ENCODE measurements at places on chromosomes 5 and 9.
A peak's percentile ranks its signal among the peaks of the same experiment; 100 is the strongest.

- H3K4me3 ChIP-seq: no peak overlapping the region
- no peak for DNase-seq
- H3K36me3 ChIP-seq: no peaks in the 10 kb centered on the region
- H3K27ac ChIP-seq: no peak overlapping the region
- H3K4me1 ChIP-seq: no peaks in the 10 kb centered on the region
These were observed 59.5 kb upstream of the CHSY3 start for GRCh38 chr5:129844764-129845163.

GRCh38 chr9:123656565-123656964, 273.4 kb downstream of the DENND1A start:
- H3K27me3 ChIP-seq: no peaks in the 10 kb centered on the region
- no peak overlapping the region for H3K4me3 ChIP-seq
- no peak for DNase-seq
- no peaks in the 10 kb centered on the region for H3K4me1 ChIP-seq

DNA sequence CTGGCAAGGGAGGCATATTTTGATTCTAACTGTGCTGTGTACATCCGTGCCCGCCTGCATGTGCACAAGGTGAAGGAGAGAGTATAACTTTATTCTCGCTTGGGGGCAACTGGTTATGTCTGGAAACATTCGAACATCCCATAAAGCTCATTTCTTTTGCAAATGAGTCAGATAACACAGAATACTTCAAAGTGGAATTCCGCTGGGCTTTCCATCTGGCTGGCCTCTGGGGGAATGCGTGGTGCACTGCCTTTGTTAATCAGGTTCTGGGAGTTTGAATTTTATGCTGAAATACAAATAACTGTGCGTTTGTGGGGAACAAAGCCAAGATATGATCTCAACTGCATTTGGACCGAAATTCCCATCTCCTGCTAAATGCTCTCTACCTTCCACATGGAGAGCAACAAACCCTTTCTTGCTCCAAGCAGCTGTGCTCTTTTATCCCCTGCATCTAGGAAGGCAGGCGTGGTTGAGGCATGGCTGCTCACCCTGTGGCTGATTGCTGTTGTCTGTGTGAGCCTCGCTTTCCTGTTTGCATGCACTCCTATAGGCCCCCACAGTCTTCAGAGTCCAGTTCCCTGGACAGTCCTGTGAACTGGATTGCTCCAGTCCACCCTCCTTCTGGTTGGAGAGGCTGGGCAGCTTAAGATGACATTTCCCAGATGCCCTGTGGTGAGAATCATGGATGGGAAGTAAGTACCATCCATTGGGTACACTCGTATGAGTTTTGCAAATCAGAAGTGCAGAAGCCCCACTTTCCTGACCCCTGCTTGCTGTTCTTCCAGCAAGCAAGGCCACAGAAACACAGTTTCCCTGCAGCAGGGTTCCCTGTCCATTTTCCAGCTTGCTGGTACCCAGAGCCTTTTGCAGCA, 82.9 kb upstream of the ALDH1B1 start:
- H3K27me3 ChIP-seq: no peaks in the 10 kb centered on the region
- no peak overlapping the region for H3K27ac ChIP-seq
- no peaks in the 10 kb centered on the region for H3K36me3 ChIP-seq

- no peaks in the 10 kb centered on the region for H3K36me3 ChIP-seq
- H3K4me1 ChIP-seq: peaks cover 8% of the 10 kb centered on the region
- H3K4me3 ChIP-seq: no peak overlapping the region
- H3K27me3 ChIP-seq: no peaks in the 10 kb centered on the region
- H3K27ac ChIP-seq: no peak overlapping the region
These were observed 30.4 kb downstream of the FAM163B start for GRCh38 chr9:133578524-133579441.

GRCh38 chr9:112332214-112332613, 1.2 kb downstream of the PTBP3 start:
- no peaks in the 10 kb centered on the region for H3K36me3 ChIP-seq
- no peak for DNase-seq
- no peaks in the 10 kb centered on the region for H3K27me3 ChIP-seq
- peak overlapping the region; percentile 99 for H3K27ac ChIP-seq

DNA sequence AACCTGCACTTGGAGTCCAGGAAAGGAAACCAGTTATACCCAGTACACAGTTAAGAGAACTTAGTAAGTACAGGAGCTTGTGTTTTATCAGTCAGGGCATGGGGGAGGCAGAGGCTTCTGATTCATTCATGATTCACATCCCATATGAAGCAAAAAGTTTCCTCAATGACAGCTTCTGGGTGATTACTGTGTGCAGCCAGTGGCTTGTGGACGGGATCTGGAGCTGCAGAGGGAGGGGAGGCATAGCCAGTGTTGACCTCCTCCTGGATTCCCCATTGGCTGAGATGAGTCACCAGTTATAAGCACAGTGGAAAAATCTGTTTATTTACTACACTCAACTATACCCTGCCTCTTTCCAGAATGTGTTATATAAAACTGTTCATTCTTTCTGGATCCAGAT, 17.7 kb downstream of the IL31RA start:
- no peak overlapping the region for H3K4me3 ChIP-seq
- no peak overlapping the region for H3K27ac ChIP-seq
- H3K36me3 ChIP-seq: no peaks in the 10 kb centered on the region
- H3K27me3 ChIP-seq: no peaks in the 10 kb centered on the region
- DNase-seq: peak; percentile 50

DNA sequence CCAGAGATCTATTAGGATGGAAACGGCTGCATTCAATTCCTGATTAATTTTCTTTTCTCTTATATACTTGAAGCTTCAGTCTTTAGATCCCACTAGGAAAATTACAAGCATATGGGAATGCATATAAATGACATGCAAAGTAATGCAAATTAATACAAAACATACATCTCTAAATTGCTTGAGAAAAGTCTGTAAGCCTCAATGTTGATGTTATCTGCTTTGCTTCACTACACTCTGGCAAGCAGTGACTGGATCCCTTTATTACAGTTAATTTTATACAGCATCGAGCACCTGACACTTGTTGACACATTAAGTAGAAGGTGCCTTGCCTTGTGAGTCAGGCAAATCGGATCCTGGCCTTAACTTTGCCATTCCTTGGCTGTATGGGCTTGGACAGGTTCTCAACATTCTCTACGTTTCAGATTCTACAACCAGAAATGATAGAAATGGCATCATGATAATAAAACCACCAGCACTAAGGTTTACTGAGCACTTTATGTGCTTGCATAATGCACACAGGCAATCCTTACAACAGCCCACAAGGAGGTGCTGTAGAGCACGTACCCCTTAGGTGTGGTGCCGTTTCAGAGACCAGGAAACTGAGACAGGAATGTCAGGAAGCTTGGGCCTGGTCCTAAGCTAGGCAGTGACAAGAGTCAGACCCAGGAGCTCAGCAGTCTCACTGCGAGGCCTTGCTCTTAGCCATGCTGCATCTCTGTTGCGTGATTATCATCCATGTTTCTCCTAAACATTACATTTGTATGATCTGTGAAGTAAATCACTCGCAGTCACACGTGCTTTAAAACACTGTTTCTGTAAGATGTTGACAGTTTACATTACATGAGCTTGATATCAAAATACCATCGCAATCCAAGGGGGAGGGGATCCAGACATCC, 2.7 kb downstream of the GCNT4 start:
- no peak overlapping the region for H3K4me3 ChIP-seq
- H3K27ac ChIP-seq: no peak overlapping the region
- DNase-seq: peak; percentile 51

GRCh38 chr5:4199049-4199841, 603.6 kb downstream of the IRX1 start:
- no peaks in the 10 kb centered on the region for H3K36me3 ChIP-seq
- H3K4me3 ChIP-seq: no peak overlapping the region
- DNase-seq: no peak
- no peak overlapping the region for H3K27ac ChIP-seq
- H3K27me3 ChIP-seq: no peaks in the 10 kb centered on the region
- H3K4me1 ChIP-seq: no peaks in the 10 kb centered on the region

DNA sequence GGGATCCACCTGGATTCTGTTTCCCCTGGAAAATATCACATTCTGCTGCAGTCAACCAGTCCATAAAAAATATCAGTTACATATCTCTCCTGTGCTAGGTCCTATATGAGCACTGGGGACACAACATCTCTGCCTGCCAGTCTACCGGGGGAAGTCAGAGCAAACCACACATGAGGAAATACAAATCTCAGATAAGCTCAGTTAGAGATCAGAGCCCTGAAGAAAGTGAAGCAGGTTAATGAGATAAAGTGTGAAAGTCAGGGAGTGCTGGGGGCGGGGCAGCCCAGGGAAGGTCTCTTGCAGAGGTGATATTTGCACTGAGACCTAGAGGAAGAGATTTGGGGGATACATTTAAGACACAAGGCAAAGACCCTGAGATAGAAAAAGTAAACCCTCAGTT, 67.8 kb upstream of the SLC1A1 start:
- no peak for DNase-seq
- H3K36me3 ChIP-seq: no peaks in the 10 kb centered on the region
- no peaks in the 10 kb centered on the region for H3K27me3 ChIP-seq

DNA sequence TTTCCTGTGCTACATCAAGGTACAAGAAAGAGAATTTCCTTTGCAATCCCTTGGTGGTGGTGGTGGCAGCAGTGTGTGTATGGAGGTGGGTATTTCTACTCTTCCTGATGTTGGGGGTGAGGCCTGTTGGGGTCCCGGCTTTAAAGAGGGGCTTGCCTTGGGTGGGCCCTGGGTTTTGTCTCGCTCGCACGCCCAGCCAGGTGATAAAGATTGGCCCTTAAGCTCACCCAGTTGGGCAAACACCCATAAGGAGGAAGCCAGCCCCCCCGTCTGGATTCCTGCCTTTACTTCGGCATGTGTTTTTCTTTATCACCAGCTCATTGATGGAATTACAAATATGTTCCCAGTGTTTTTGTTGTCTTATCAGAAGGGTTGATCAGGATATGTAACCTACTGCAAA, 16.0 kb upstream of the SARDH start:
- H3K4me1 ChIP-seq: no peaks in the 10 kb centered on the region
- H3K4me3 ChIP-seq: no peak overlapping the region
- no peaks in the 10 kb centered on the region for H3K27me3 ChIP-seq

DNA sequence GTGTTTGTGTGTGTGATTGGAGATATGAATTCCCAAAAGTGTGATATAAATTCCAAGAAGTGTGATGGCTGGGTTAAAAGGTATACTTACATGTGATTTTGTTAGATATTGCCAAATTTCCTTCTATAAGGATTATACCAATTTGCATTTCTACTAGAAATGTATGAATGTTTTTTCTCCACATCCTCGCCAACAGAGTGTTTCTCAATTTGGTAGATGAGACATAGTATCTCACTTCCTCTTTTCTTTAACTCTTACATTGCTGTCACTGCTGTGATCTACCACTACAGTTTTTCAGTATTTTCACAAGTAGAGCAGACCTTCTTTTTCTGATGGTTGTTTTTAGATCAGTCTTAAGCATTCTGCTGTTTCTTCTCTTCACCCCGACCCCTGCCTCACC, 111.3 kb downstream of the FER start:
- H3K27me3 ChIP-seq: no peaks in the 10 kb centered on the region
- H3K27ac ChIP-seq: no peak overlapping the region
- H3K4me3 ChIP-seq: no peak overlapping the region
- H3K36me3 ChIP-seq: peaks cover 9% of the 10 kb centered on the region

- no peaks in the 10 kb centered on the region for H3K36me3 ChIP-seq
- no peaks in the 10 kb centered on the region for H3K27me3 ChIP-seq
- no peak for DNase-seq
- no peaks in the 10 kb centered on the region for H3K4me1 ChIP-seq
These were observed 65.5 kb downstream of the HSPA4 start for GRCh38 chr5:133117166-133117911.

DNA sequence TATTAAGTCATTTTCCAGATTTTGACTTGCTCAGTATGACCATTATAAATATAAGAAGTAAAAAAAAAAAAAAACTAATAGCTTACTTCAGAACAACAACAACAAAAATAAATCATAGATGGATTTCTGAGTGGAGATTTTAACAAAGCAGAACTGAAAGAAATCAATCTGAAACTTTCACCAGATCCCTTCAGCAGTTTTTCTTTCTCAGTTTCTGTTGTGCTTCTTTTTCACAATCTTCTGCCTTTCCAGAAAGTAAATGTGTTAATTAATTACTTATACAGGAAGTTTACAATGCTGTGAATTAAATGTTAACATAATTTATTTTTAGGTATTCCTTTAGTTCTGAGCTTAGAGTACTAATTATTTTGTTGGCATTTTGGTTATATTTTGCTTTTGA, 73.5 kb downstream of the CHSY3 start:
- no peak for DNase-seq
- no peaks in the 10 kb centered on the region for H3K4me1 ChIP-seq
- H3K27ac ChIP-seq: no peak overlapping the region
- H3K27me3 ChIP-seq: no peaks in the 10 kb centered on the region
- H3K36me3 ChIP-seq: no peaks in the 10 kb centered on the region
- H3K4me3 ChIP-seq: no peak overlapping the region

- H3K27me3 ChIP-seq: no peaks in the 10 kb centered on the region
- H3K27ac ChIP-seq: no peak overlapping the region
- no peaks in the 10 kb centered on the region for H3K36me3 ChIP-seq
- no peak for DNase-seq
- H3K4me3 ChIP-seq: no peak overlapping the region
- H3K4me1 ChIP-seq: no peaks in the 10 kb centered on the region
These were observed 45.6 kb upstream of the SMIM15 start for GRCh38 chr5:61207884-61208283.

- no peaks in the 10 kb centered on the region for H3K36me3 ChIP-seq
- no peaks in the 10 kb centered on the region for H3K27me3 ChIP-seq
- no peak for DNase-seq
- no peak overlapping the region for H3K4me3 ChIP-seq
- peaks cover 22% of the 10 kb centered on the region for H3K4me1 ChIP-seq
These were observed 74.6 kb upstream of the HSPA9 start for GRCh38 chr5:138649775-138650174.

DNA sequence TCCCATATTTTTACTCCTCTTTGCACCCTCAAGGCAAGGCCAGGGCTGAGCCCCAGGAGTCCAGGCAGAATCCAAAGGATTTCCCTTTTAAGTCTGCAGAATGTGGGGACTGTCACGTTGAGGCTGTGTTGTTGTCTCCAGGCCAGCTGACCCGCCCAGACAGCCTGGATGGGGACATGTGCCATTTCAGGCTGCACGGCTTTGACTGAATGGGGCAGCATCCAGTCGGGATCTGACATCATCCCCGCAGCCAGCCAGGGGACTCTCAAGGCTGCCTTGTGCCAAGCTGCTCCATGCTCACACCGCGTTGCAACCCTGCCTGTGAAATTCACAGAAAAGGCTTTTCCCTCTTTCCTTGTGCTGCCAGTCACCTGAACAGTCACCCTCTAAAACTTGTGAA, 2.2 kb upstream of the ZNF366 start:
- peak overlapping the region; percentile 78 for H3K27ac ChIP-seq
- peaks cover 30% of the 10 kb centered on the region for H3K4me1 ChIP-seq
- H3K27me3 ChIP-seq: no peaks in the 10 kb centered on the region
- H3K36me3 ChIP-seq: no peaks in the 10 kb centered on the region
- DNase-seq: peak; percentile 89

- no peak for DNase-seq
- H3K27ac ChIP-seq: no peak overlapping the region
- H3K4me1 ChIP-seq: no peaks in the 10 kb centered on the region
- H3K27me3 ChIP-seq: no peaks in the 10 kb centered on the region
- no peaks in the 10 kb centered on the region for H3K36me3 ChIP-seq
These were observed 792.0 kb upstream of the ZNF608 start for GRCh38 chr5:125538469-125538868.

DNA sequence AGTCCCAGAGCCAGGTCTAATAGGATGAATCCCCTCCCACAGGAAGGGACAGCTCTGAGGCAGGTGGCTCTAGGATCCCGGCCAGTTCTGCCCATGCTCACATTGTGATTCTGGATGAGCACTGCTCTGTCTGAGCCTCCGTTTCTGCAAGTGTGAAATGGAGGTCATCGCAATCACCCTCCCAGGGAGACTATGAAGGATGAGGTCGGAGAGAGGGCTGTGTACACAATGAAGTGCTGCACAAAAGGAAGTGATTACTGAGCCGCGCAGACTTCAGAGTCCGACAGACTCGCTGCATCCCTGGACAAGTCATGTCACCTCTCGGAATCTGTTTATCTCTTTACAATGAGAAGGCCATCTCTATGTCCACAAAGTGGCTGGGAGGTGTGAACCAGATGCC, 21.7 kb downstream of the LHX6 start:
- no peak overlapping the region for H3K4me3 ChIP-seq
- H3K36me3 ChIP-seq: no peaks in the 10 kb centered on the region
- no peaks in the 10 kb centered on the region for H3K27me3 ChIP-seq
